Stimulated activated CD4-positive, alpha-beta T cell treated with anti-CD3 and anti-CD28 coated beads, Interleukin-2, amount 100 ng/mL, for 4 hours (primary cell): ENCODE measurements at places on chromosomes 3 and 15.

GRCh38 chr3:17954801-17955200 lies 212.4 kb upstream of the TBC1D5 start:
- DNase-seq, result no peak

DNA sequence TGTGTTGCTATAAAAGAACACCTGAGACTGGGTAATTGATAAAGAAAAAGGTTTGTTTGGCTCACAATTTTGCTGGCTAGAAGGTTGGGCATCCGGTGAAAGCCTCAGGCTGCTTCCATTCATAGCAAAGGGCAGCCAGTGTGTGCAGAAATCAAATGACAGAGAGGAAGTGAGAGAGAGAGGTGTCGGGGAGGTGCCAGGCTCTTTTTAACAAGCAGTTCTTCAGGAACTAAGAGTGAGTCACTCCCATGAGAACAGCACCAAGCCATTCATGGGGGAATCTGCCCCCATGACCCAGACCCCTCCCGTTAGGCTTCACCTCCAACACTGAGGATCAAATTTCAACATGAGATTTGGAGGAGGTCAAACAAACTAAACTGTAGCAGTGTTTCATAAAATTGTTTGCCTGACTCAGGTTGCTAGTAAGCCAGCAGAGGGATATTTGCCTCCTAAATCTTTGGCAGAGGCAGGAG lies 4.5 kb upstream of the PARP15 start:
- DNase-seq, result no peak

DNA sequence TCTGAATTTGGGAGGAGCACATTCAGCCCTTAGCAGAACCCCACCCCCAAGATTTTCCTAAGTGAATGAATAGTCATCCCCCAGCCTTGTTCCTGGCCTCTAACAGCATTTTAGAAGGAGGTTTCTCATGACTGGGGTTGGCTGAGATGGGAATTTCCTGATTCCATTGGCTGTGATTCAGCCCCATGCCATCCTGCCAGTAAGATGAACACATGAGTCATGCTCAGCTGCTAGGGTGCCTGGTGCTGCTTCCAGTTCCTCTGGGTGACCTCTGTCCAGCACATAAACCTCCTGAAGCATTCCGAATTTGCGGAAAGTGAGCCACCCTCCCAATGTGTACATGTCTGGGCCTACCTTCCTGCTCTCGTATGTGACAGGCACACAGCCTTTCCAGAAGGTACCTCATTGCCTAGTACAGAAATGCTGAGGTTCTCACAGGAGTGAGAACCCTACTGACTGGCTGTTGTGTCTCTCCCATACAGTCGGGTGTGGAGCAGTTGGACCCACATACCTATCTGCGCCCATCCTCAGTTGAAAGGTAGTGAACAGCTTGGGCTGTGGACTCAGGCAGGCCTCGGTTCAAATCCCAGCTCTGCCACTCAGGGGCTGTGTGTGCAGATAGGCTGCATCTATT lies 91.7 kb downstream of the APBA2 start:
- no peak for DNase-seq

DNA sequence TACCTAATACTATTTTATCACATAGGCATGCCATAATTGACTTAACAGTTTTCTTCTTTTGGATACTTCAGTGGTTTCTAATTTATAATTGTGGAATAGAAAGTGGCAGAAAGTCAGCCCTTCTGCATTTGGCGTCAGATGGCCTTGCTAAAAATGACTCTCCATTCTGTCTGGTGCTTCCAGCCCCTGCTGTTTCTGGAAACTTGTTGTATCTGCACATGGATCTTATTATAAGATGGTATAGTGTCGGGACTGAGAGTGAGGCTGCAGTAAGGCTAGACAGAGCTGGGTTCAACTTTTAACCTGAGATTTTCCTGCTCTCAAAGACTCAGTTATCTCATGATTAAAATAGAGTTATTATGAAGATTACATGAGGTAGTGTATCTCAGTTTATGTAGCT lies 74.8 kb upstream of the WDR72 start:
- DNase-seq, result no peak

DNA sequence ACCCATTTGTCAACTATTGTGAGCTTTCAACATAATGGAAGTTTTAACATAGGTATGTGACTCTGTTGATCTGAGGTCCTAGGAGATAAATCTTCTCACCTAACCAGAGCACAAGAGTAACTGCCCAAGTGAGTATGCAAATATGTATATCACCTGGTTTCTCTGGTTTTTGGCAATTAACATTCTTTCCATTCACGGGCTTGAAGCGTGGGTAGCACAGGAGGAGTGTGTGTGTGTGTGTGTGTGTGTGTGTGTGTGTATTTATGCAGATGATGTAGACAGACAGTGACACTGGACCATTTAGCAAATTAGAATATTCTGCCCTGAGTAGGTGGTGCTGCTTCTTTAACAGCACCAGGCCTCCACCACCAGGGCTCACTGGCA lies 15.0 kb downstream of the EPHB1 start:
- DNase-seq, result no peak
